Fibroblast of skin of left quadriceps (primary cell): ENCODE measurements at places on chromosomes 2 and 18.

DNA sequence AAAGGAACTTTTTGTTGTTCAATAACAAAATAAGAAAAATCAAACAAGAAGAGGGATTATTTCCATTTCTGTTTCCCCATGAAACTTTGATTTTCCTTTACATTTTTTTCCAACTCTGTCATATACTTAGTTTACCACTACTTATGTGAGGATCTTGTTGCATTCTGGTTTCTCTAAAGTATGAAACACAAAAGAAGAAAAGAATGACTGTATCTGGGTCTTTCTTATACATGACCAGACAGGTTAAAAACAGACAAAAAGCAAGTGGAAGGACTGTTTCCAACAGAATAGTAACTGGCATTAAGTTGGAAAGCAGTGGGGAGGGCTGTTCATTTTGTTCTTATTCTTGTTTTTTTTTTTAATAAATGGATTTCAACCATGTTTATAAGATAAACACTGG, 1207.8 kb upstream of the FAM98A start:
- DNase-seq, result no peak

DNA sequence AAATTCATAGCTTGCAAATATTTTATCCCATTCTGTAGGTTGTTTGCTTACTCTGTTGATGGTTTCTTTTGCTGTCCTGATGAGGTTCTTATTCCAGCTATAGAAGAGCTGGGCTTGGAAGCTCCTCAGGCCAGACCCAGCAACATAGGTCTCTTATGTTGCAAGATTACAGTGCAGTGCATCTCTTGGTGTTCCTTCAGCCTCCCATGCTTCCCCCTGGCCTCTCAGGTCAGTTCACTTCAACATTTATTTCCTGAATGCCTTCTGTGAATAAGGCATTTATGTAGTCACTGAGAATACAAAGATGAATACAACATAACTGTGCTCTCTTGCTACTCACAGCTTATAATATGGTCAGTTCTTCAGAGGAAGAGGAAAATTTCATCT, 179.0 kb upstream of the SLC39A10 start:
- no peak for DNase-seq

GRCh38 chr2:99279969-99280695, 20.9 kb downstream of the LYG1 start:
- DNase-seq, result no peak

DNA sequence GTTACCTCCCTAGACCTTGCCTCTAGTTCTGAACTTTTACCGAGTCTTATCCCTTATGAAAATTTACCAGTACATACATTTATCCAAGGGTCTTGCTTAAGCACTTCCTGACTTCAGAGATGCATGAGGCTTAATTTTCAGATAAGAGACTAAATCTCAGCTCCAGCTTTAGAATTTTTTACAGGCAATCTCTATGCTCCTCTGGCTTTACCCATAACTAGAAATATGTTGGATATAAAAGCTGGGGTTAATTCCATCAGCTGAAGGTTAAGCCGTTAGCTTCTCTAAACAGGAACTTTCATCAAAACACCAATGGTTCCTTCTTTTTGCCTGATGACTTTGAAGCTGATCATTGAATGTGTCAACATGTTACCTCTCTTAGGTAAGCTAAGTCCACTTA, 205.1 kb downstream of the GCA start:
- DNase-seq, result no peak

- no peak for DNase-seq
Measured at GRCh38 chr18:76925501-76925900, 103.1 kb downstream of the ZNF236 start.
